ENCODE measurements at places on chromosomes 7 and 10. TPM values are rescaled to one million over a fixed set of nuclear protein-coding genes. Genes with fewer than 3 reads are reported as not detected.

Gene KLF14
- not detected for total RNA-seq

Gene PON1
- not detected for total RNA-seq

Gene COL13A1
- not detected for total RNA-seq

Gene HTR5A
- total RNA-seq: not detected

DNA sequence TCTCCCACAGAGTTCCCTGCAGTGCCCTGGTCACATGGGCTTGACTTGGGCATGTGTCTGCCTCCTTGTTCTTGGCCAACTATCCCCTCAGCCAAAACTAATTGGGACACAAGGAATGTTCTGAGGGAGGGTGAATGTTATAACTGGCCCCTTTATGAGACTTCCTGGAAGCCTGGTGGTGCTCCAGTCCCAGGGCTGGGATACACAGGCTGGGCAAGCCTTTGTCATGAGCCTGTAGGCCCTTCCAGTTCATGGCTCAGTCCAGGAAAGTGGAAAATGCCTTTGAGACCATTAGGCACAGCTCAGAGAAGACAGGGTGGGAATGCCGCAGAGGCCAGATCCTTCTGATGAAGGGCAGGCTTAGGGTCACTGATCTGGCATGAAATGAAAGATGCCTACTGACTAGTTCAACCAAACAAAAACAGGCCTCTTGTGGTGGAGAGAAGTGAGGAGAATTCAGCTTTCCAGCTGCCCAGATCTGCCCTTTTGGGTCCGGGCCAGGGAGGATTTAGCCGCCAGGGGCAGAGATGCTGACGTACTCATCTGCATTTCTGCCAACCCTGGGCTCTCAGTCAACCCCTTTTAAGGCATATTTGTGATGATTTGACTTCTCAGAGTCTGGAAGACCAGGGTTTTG, 961.5 kb downstream of the KCNMA1 start:
- no peak overlapping the region for H3K27ac ChIP-seq
- no peaks in the 10 kb centered on the region for H3K36me3 ChIP-seq
- no peaks in the 10 kb centered on the region for H3K27me3 ChIP-seq

DNA sequence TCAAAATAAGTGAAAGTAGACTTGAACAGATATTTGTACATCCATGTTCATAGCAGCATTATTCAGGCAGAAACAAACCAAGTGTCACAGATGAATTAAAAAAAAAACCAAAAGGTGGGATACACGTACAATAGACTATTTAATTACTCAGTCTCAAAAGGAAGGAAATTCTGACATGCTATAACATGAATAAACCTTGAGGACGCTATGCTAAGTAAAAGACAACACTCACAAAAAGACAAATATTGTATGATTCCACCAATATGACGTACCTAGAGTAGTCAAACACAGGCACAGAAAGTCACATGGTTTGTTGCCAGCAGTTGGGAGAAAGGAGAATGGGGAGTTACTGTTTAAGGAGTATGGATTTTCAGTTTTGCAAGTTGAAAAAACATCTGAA, 18.0 kb upstream of the CFAP70 start:
- H3K4me1 ChIP-seq: peaks cover 13% of the 10 kb centered on the region
- DNase-seq: no peak
- H3K27me3 ChIP-seq: no peaks in the 10 kb centered on the region
- peaks cover 60% of the 10 kb centered on the region for H3K36me3 ChIP-seq
- no peak overlapping the region for H3K27ac ChIP-seq

GRCh38 chr7:22662036-22662435, 65.0 kb upstream of the IL6 start:
- H3K36me3 ChIP-seq: peaks cover 8% of the 10 kb centered on the region
- peaks cover 44% of the 10 kb centered on the region for H3K4me1 ChIP-seq
- peaks cover 42% of the 10 kb centered on the region for H3K27me3 ChIP-seq
- DNase-seq: no peak

- H3K4me3 ChIP-seq: no peak overlapping the region
- H3K36me3 ChIP-seq: peaks cover 4% of the 10 kb centered on the region
- H3K27me3 ChIP-seq: no peaks in the 10 kb centered on the region
- no peak overlapping the region for H3K27ac ChIP-seq
- DNase-seq: no peak
Measured at GRCh38 chr7:92057375-92057774, 76.9 kb downstream of the CYP51A1 start.

- no peaks in the 10 kb centered on the region for H3K4me1 ChIP-seq
- no peak overlapping the region for H3K27ac ChIP-seq
- H3K4me3 ChIP-seq: no peak overlapping the region
- no peaks in the 10 kb centered on the region for H3K27me3 ChIP-seq
- H3K36me3 ChIP-seq: no peaks in the 10 kb centered on the region
Measured at GRCh38 chr10:24097751-24098207, 111.2 kb upstream of the KIAA1217 start.

DNA sequence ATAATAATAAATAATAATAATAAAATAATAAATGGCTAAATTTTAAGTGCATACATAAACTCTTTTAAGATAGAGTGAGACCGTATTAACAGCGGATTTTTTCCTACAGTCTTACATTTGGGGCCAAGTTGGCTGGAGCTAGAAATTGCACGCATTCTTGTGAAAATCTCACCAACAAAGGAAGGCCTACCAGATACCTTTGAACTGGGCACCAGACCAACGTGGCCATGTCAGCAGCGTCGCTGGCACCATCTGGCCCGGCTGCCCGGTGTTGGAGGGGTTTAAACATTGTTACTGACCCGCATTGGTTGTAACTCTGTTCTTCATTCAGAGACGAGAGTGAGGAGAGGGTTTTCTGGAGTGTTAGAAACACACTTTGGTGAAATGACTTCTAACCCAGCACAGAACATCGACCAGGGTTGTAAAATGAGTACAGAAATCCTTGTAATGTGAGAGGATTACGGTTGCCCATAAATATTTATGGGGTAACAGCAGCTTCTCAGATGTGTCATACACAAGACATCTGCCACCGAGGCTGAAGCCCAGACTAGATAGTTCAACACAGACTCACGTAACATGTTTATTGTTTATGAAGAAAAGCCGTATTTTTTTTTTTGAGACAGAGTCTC, 34.6 kb upstream of the UNCX start:
- no peak for DNase-seq
- no peaks in the 10 kb centered on the region for H3K36me3 ChIP-seq
- peaks cover 7% of the 10 kb centered on the region for H3K27me3 ChIP-seq
- H3K4me1 ChIP-seq: peaks cover 7% of the 10 kb centered on the region
- no peak overlapping the region for H3K4me3 ChIP-seq

DNA sequence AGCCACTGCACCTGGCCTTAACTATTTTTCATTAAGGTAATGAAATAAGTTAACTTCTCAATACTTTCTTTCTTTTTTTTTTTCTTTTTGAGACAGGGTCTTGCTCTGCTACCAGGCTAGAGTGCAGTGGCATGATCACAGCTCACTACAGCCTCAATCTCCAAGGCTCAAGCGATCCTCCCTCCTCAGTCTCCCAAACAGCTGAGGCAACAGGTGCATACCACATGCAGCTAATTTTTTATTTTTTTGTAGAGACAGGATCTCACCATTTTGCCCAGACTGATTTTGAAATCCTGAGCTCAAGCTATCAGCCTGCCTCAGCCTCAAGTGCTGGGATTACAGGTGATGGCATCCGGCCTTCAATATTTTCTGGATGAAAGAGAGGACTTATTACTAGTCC, 21.0 kb downstream of the KMT2C start:
- H3K4me3 ChIP-seq: no peak overlapping the region
- no peak for DNase-seq
- peaks cover 14% of the 10 kb centered on the region for H3K36me3 ChIP-seq
- H3K27me3 ChIP-seq: no peaks in the 10 kb centered on the region

GRCh38 chr7:25091779-25092178, 33.3 kb downstream of the CYCS start:
- no peak overlapping the region for H3K4me3 ChIP-seq
- no peaks in the 10 kb centered on the region for H3K36me3 ChIP-seq
- no peak for DNase-seq
- H3K27ac ChIP-seq: no peak overlapping the region

DNA sequence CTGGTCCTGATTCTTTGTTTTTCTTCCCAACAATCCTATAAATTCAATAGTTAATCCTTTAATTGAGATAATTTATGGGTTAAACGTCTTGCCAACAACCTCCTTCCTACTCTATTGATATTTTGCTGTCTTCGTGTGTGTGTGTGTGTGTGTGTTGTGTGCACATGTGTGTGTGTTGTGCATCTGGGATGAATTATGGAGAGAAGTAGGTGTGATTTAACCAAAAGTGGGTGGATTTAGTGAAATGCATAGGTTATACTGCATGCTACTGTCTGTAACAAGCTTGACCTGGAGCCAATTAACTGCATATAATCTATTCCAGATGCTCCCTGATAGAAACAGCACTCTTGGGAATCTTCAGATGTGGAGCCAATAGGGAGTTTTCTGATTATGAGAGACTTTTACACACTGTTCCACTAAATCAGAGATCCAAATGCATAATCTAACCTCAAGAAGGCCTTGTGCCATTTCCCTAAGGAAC, 61.2 kb downstream of the SEMA3D start:
- no peak overlapping the region for H3K4me3 ChIP-seq
- DNase-seq: no peak
- H3K36me3 ChIP-seq: no peaks in the 10 kb centered on the region
- no peak overlapping the region for H3K27ac ChIP-seq
- H3K27me3 ChIP-seq: no peaks in the 10 kb centered on the region

DNA sequence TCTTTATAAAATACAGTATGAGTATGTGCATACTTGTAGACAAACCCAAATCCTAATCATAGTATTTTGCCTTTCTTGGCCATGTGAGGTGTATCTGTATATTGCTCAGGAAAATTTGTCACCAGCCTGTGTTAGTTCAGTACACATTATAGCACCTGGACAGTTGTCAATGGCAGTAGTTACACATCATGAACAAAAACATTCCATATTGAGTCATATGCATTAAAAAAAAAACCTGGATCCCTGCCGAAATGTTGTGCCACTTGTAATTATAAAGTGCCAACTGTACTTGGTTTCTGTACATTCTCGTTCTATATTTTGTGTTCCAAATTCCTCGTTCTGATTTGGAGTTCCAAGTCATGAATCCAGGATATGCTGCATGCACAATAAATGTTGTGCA, 410.4 kb downstream of the INHBA start:
- no peaks in the 10 kb centered on the region for H3K27me3 ChIP-seq
- H3K4me3 ChIP-seq: no peak overlapping the region
- no peaks in the 10 kb centered on the region for H3K4me1 ChIP-seq
- DNase-seq: no peak
- H3K36me3 ChIP-seq: no peaks in the 10 kb centered on the region
- no peak overlapping the region for H3K27ac ChIP-seq

- H3K27ac ChIP-seq: no peak overlapping the region
- peaks cover 29% of the 10 kb centered on the region for H3K27me3 ChIP-seq
- no peaks in the 10 kb centered on the region for H3K36me3 ChIP-seq
- peaks cover 4% of the 10 kb centered on the region for H3K4me1 ChIP-seq
- no peak overlapping the region for H3K4me3 ChIP-seq
- DNase-seq: peak; percentile 15
Measured at GRCh38 chr7:150927956-150928344, 50.2 kb downstream of the KCNH2 start.

DNA sequence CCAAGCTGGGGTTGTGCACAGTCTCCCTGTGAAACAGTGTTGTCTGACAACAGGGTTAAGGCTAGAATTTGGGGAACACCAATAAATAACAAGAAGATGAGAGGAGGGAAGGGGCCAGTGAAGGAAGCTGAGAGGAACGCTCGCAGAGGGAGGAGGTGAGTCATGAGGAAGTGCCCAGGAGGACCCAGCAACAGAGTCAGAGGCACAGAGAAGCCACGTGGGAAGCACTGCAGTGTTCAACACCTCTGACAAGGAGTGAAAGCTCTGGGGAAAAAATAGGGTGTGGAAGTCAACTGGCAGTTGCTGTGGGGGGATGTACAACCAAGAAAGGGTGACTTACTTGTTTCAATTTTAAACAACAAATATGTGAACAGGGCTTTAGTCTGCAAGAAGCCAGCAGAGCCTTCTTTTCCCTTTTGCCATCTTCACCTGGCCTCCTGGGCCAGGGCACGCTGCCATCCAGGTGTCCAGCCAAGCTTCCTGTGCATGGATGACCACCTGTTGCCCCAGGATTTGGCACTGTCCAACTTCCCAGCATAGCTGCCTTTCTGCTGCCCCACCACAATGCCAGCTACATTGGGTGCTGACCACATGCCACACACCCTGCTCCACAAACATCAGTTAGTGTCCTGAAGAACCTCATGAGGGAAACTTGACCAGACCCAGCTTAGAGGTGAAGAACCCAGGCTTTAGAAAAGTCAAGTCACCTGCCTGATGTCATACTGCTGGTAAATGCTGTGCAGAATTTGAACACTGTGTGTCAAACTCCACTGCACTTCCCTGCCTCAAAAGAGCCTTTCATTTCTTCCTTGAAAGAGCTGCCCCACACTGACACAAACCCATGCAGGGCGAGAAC, 69.6 kb downstream of the ATXN7L1 start:
- H3K36me3 ChIP-seq: peaks cover 13% of the 10 kb centered on the region
- no peaks in the 10 kb centered on the region for H3K27me3 ChIP-seq
- no peak overlapping the region for H3K4me3 ChIP-seq
- peak; percentile 76 for DNase-seq
- H3K27ac ChIP-seq: peak overlapping the region; percentile 94

DNA sequence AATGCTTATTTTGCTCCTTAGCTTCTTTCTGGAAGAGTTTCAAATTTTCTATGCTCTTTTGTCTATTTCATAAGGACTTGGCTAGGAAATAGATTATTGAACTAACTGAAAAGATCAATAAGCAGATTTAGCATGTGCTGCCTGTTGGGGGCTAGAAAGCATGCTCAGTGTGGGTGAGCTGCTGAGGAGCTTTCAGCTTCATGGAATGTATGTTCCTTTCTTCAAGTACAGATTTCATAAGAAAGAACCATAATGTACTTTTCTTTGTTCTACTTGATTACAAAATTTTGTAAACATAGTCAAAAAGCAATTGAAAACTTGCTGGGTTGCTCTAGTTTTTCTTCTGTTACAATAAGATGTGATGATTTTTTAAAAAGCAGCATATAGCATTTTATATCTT, 73.8 kb downstream of the TAF3 start:
- H3K4me1 ChIP-seq: peaks cover 15% of the 10 kb centered on the region
- peaks cover 10% of the 10 kb centered on the region for H3K36me3 ChIP-seq
- no peak overlapping the region for H3K27ac ChIP-seq
- no peak for DNase-seq

DNA sequence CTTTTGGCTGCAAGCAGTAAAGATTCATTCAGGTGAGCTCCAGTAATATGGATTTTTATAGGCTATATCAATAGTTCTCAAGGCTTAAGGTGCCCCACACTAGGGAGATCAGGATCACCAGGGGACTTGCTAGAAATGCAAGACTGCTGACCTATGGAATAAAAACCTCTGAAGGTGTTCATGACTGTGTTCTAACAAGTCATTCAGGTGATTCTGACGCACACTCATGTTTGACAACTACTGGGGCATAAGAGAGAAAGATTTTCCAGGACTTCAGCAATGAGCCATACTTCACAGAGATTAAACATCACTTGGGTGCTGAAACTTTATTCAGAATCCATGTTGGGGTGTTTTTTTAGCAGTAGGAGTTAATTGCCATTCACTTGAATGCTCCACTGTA, 4.8 kb upstream of the TAS2R38 start:
- peaks cover 15% of the 10 kb centered on the region for H3K4me1 ChIP-seq
- H3K27ac ChIP-seq: no peak overlapping the region
- DNase-seq: no peak

DNA sequence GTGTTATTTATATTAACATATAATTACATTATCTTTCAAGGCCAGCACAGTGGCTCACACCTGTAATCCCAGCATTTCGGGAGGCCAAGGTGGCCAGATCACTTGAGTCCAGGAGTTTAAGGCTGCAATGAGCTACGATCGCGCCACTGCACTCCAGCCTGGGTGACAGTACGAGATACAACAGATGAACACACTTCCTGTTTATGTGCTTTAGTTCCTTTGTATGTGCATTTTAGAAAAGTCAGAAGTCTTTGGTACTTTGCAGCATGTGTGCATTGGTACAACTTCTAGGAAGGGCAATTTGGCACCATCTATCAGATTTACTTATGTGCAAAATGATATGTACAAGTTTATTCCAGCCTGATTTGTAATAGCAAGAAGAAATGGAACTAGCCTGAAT, 13.3 kb downstream of the SLC35G1 start:
- peaks cover 10% of the 10 kb centered on the region for H3K4me1 ChIP-seq
- H3K4me3 ChIP-seq: no peak overlapping the region
- no peak for DNase-seq
